Hepatic stellate cell (primary cell): ENCODE measurements at places on chromosomes 6 and 20.

- DNase-seq: no peak
These were observed 14.2 kb downstream of the FAM83B start for GRCh38 chr6:54860739-54861138.

- DNase-seq: no peak
These were observed 350.5 kb downstream of the NRN1 start for GRCh38 chr6:5656226-5656625.

- DNase-seq: no peak
These were observed 1.7 kb downstream of the DIDO1 start for GRCh38 chr20:62924442-62925075.

DNA sequence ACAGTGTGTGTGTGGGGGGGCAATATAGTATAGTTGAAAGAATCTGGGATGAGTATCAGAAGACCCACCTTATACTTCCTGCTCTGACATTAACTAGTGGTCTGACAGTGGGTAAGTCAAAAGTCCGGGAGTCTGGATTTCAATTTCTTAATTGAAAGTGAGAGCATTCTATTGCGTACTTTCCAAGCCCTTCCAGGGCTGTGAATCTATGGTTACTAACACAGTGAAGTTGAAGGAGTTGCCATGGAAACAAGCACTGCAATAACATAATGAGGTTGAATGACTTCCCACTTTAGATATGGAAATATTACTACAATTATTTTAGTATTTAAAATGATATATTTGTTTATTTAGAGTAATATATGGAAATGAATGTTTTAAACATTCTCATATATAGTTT, 80.2 kb downstream of the MLIP start:
- DNase-seq: no peak

DNA sequence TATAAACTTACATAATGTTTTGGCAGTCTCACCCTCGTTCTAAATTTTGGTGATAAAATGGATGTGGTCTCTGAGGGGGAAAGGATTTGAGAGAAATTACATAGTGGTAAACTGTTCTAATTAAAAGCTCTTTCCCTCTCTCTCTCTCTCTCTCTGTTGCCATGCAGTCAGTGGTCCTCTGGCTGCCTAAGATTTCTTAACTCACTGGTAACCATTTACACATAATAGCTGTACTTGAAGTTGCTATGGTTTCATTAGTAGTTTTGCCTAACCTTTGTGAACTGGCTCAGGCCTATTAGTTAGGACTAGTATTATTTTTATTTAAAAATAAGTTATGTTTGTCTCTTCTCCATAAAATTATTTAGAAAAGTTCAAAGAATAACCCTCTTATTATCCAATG, 42.0 kb downstream of the MAPK14 start:
- DNase-seq: no peak

DNA sequence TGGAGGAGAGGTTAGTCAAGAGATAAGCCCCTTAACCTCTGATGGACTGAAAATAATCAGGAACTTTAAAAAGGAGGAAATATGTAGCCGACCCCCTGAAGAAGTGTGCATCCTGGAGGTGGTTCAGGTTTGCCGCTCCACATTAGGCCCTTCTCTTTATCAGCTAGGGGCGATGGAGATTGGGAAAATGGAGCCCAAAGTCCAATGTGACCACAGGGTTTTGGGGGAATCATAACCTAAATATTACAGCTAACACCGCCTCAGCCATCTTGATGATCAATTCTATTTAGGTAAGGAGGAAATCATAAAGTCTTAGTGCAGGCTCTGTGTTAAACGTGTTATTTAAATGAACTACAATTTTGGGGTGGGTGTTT, 1.2 kb downstream of the OGFRL1 start:
- DNase-seq: no peak

- no peak for DNase-seq
These were observed 100.4 kb downstream of the SNX5 start for GRCh38 chr20:17868151-17868550.

- no peak for DNase-seq
These were observed 15.9 kb upstream of the SLC9A8 start for GRCh38 chr20:49796600-49797343.

GRCh38 chr20:62752671-62753501, 43.4 kb upstream of the MRGBP start:
- DNase-seq: no peak

GRCh38 chr6:33583591-33584155, 3.6 kb upstream of the BAK1 start:
- DNase-seq: peak; percentile 56

- DNase-seq: no peak
These were observed 273.9 kb upstream of the TAB2 start for GRCh38 chr6:149043476-149044130.

- DNase-seq: no peak
These were observed 255.0 kb downstream of the NRN1 start for GRCh38 chr6:5751525-5752390.

DNA sequence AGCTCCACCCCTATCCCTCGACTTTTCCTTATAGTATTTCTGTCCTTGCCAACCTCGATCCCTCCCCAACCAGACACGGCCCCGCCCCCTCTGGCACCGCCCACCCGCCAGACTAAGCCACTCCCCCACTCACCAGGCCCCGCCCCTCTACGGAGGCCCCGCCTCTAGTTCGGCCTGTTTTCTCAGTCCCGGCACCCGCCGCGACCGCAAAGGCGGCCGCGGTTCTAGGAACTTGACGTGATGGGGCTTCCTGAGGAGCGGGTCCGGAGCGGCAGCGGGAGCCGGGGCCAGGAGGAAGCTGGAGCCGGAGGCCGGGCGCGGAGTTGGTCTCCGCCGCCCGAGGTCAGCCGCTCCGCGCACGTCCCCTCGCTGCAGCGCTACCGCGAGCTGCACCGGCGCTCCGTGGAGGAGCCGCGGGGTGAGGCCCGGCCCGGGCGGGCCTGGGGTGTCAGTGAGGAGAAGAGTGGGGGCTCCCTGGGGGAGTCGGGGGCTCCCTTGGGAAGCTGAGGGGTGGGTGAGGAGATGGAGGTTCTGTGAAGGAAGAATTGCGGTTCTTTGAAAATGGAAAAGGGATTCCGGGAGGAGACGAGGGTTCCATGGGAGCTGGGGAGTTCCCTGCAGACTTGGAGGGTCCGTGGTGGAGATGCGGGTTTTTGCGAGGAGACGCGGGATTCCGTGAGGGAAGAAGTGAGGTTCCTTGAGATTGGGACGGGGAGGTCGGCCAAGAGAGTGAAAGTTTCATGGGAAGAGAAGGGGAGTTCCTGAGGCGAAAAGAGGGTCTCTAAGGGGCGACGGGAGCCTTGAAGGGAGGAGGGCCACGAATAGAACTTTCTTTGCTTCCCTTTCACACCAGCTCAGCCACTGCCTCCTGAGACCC, at the start of gene ACSS2:
ACSS2 (plus strand) TSS at position 207 of the 877 bp plus-strand sequence; CDS start at position 241, 34 bp downstream.
- peak; percentile 32 for DNase-seq

DNA sequence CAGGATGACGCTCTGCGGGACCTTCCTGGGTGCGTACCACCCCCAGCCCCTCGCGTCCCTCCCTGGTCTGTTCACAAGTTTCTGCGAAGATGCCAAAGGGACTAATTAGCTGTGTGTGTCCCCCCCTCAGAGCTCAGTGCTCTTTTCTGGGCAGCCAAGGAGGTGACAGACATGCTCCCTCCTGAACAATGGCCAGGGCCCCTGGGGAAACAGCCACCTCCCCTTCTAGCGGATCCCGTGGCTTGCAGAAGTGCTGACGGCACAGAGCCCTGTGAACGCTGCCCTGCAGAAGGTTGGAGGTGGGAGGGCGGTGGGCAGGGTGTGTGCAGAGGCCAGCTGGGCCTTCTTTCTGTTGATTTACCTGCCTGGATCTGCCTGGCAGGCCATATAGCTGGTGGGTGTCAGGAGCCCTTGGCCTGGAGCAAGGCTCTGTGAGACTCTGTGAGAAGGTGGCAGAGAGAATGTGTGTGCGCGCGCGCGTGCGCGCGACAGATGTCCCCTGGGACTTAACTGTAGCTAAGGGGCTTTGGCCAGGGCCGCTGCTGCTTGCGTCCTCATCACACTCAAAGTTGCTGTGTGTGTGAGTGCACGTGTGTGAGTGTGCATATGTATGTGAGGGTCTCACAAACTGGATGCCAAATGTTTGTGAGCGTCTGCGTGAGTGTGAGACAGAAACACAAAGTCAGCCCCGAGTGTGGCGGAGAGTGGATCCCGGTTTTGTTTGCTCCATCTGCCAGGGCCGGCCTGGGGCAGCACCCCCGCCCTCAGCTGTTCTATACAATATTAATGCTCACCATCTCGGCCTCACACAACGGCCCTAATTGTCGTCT, 3.5 kb upstream of the MYT1 start:
- no peak for DNase-seq

DNA sequence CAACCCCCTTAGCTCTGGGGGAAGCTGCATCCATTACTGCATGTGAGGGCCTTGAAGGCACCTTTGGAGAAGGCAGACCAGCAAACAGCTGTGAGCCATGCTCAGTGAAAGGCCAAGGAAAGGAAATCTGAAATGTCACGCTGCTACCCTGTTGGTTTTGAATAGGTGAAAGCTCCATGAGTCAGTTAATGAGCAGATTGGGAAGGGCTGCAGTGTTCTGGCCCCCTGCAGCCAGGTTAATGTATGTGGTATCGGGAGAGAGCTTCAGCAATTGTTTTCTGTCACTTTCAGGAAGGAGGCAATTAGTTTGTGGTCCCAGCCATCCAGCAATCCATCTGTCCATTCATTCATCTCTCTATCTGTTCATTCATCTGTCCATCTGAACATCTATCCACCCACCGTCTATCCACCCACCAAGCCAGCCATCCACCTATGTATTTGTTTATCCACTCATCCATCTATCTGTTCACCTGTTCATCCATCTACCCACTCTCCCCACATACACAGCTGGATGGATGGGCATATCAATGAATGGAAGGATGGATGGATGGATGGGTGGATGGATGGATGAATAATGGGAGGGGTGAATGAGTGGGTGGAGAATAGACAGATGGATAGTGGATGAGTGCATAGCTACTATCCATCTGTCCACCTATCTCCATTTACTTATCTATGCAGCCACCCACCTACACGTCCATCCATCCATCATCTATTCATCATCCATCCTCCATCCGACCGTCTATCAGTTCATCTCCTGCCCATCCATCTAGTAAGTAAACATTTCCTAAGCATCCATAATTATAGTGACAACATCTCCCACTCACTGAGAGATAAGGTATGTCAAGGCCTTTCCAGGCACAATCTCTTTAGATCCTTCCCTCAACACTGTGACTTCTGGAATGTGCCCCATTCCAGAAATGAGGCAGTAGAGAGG, 16.0 kb downstream of the PCK1 start:
- no peak for DNase-seq

- DNase-seq: no peak
These were observed 1.4 kb downstream of the RIMS1 start for GRCh38 chr6:71887744-71888230.

- DNase-seq: no peak
These were observed 33.4 kb downstream of the CEBPB start for GRCh38 chr20:50224052-50224451.

DNA sequence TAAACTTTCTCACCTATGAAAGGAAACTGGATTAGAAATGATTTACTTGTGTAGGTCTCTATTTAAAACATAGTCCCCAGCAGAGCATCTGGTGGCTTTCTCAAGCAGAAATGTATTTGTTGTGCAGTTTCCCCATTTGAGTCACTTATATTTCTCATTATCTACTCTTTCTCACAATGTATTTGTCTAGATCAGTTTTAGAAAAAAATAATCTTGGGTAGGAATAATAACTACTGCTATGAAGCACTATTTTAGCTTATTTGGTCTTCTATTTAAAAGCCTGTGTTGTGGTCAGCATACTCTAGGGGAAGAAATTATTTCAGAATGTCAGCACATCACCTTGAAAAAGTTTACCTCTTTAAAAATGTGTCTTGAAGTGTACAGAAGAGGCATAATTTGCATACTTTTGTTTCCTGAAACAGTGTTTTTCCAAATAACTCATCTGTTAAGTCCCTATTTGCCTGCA, 60.9 kb upstream of the PRL start:
- no peak for DNase-seq

DNA sequence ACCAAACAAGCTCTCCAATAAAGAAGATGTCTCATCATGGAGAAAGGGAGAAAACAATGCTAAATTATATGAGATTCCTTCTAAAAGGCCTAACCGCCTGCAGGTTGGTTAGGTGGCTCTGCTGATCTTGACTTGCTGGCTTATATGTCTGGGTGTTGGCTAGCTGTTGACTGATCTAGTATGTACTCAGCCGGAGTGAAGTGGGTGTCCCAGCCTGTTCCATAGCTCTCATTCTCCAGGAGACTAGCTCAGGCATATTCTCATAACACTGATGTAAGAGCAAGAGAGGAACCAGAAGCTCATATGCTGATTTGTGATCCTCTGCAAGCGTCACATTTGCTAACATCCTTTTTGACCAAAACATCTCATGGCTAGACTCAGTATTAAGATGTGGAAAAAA, 473.0 kb downstream of the BMP2 start:
- no peak for DNase-seq

DNA sequence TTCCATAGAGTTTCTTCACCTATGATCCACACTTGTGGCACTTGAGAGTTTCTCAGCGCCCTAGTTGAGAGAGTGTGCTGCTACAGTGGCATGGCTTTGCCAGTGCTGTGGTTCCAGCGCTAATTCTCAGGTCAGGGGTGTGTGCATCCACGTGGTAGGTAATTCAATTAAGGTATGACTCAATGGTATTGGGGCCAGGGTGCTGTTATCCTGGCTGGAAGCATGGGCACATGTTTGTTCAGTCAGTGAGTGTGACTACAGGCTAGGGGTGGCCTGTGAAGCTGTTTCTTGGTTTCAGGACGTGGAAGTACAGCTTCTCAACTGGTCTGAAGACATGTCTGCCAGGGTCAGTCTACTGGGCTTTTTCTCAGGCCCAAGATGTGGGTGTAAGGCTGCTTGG, 3.0 kb upstream of the SEMG2 start:
- DNase-seq: no peak

- DNase-seq: no peak
These were observed 2.8 kb downstream of the NEDD9 start for GRCh38 chr6:11229655-11230046.

DNA sequence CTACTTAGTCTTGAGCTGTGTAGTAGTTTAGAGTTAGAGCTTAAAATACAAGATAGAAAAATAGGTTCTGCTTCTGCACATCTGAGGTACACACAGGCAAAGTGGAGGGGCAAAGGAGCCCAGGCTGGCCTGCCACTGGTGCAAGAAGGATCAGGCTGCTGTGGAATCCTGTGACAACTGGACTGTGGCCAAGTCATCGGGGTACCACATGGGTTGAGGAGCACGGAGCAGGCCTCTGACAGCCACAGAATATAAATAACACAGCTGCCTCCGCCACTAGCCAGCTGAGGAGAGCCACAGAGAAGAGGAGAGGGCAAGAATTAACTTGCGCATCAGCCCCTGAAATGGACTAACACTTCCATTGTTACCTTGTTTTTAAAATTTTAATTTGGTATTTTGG, 206.0 kb upstream of the MARCKS start:
- no peak for DNase-seq
